ENCODE measurements at places on chromosomes 7 and 10.
A peak's percentile ranks its signal among the peaks of the same experiment; 100 is the strongest.

DNA sequence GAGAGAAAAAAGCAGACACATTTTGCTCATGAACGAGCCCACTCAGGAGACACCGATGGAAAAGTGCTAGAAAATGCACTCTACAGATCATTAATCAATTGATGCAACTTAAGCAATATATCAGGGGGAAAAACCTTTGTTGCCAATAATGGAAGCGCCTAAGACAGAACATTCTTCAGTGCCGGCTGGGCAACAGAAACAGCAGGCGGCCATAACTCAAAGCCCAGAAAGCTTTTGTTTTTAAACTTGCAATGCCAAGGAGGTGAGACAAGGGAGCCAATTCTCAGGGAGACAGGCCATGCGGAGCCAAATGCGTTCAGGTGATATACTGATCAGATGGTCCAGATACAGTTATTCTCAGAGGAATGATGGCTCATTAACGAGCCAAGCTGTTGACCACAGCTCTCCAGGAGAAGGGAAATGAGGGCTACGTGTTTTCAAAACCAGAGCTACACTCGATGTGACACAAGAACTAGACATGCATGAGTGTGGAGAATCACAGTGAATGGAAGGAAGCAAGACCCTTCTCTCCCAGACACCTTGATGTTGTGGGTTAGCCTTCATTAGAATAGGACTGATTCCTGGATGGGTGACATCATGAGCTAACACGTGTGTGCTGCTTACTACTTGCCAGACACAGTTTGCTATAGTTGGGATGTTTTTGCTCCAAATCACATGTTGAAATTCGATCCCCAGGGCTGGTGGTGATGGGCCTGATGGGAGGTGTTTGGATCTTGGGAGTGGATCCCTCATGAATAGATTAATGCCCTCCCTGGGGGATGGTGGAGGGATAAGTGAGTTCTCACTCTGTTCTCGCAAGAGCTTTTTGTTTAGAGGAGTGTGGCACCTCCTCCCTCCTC lies 79.1 kb upstream of the KCNMA1 start:
- DNase-seq = peak; percentile 22

- DNase-seq = peak; percentile 22
Observed at GRCh38 chr7:148575640-148576411, 14.7 kb upstream of the C7orf33 start.

DNA sequence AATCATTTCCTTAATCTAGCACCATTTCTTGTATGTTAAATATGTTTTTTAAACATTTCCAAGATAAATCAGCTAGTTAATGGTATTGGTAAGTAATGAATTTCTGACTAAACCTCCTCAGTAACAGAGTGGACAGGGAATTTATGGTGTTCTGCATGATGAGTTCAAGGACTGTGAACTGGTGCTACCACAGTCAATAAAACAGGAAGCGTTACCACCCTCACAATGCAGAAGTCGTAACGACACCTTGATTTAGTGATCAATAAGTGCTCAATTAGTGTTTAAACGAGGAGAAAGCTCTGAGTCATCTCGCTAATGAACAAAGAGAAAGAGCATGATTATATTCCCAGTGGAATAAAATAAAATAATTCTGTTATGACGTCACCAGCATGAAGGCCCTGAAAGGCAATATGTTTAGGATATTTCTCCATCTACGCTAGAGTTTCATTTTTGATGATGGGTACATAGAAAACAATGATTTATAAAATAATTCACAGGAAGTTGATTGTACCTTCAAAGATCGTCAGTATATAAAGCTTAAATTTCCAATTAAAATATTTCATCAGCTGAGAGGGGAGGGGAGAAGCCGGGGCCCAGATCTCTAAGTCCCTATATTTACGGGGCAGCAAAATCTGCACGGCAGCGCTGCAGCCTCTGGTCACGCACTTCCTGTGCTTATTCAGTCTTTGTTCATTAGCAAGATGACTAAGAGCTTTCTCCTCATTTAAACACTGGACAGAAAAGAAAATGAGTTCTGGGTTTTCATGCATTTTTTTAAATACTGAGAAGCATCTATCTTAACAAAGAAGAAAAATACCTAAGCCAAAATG lies 400.5 kb downstream of the PTPRN2 start:
- no peak for DNase-seq

DNA sequence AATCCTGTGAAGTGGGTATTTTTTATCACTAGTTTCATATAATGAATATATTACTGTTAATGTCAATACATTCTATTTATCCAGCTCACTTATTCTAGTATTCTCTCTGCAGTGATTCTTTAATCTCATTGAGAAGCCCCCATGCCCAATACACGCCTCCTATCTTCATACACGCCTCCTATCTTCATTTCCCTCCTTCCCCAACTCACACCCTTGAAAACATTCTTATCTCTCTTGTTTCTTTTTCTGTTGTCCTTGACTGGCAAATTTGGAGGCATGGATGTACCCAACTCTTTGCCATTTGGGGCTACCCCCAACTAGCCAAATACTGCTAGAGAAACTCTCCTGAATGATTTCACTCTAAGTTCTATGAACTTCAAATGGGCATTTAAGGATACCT lies 40.5 kb downstream of the ST8SIA6 start:
- no peak for DNase-seq

- DNase-seq = no peak
Observed at GRCh38 chr10:34764472-34764946, 50.6 kb downstream of the PARD3 start.

DNA sequence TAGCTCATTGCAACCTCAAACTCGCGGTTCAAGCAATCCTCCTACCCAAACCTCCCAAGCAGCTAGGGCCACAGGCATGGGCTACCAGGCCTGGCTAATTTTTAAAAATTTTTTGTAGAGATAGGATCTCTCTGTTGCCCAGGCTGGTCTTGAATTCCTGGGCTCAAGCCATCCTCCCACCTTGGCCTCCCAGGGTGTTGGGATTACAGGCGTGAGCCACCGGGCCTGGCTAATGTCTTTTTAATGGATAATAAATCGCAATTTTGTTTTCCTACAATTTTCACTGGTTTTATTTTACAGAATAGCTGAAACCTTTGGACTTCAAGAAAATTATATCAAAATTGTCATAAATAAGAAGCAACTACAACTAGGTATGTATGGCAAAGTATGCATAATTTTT lies 10.9 kb downstream of the NUB1 start:
- DNase-seq = no peak

- DNase-seq = no peak
Observed at GRCh38 chr7:141115965-141116364, 42.1 kb downstream of the TMEM178B start.

GRCh38 chr10:103792547-103792946 lies 62.8 kb downstream of the SH3PXD2A start:
- DNase-seq = no peak

GRCh38 chr10:15742102-15742501 lies 22.4 kb upstream of the ITGA8 start:
- no peak for DNase-seq

GRCh38 chr10:3976718-3977117 lies 191.7 kb upstream of the KLF6 start:
- no peak for DNase-seq

- no peak for DNase-seq
Observed at GRCh38 chr7:102988631-102989560, 76.1 kb downstream of the LRRC17 start.

- no peak for DNase-seq
Observed at GRCh38 chr7:44823255-44823781, 24.6 kb downstream of the H2AZ2 start.

- DNase-seq = no peak
Observed at GRCh38 chr7:70756789-70757188, 375.2 kb upstream of the GALNT17 start.

DNA sequence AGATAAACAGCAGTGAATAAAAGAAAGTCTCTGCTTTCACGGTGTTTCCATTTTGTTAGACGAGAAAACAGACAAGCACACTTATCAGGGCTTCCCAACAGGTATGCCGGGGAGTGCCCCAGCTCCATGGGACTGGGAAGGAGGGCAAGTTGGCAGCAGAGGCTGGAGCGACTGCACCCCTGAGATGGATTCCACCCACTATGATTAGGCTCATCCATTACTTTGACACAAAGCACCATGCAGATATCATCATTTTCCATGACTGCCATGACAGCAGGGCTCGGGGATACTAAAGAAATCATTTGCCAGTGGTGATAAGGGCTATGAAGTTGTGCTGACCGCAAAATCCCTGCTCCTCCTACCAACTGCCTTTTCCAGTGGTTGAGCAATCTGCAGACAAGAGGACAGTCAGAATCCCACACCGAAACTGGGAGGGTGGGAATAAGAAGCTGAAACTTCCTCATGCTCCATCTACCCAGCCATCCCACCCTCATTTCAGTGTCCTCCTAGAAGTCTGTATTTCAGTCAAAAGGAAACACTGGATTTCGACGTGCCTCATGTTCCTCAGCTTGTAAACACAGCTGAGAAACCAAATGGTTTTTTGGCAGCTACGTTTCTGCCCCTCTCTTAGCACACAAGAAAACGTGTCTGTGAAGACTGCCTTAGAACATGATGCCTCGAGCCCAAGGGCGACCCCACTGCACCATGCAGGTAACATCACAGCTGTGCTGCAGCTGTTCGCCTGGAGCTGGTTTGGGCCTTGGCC lies 15.5 kb downstream of the CREB3L2 start:
- DNase-seq = no peak
